ENCODE measurements at places on chromosomes 1 and 21.

DNA sequence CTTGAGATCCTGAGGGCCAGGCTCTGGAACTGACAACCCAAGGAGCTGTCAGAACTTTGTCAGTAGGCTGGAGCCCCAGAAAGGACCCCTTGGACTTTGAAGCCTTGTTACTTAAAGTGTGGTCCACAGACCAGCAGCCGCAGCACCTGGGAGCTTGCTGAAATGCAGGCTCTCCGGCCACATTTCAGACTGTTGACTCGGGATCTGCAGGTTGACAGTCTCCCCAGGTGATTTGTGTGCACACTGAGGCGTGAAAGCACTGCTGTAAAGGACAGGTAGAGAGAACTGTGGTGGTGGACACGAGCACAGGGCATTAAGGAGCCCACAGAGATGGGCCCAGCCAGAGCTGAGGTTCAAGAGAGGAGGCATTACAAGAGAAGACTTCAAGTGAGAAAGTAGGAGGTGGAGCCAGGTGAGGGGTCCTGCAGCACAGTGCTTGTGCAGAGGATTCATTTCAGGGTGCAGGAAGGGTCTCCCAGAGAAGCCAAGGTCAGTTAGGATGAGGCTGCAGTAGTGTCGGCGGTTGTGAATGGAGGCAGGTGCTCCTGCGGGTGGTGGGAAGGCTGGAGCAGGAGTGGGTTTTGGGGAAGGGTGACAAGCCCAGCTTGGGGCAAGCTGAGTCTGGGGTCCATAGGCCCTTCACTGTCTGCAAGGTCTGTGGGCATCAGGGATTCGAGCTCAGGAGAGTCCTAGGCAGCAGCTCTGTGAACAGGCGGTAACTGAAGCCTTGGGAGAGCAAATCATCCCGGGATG is 4.6 kb downstream of the HYI start:
- no peak for DNase-seq

DNA sequence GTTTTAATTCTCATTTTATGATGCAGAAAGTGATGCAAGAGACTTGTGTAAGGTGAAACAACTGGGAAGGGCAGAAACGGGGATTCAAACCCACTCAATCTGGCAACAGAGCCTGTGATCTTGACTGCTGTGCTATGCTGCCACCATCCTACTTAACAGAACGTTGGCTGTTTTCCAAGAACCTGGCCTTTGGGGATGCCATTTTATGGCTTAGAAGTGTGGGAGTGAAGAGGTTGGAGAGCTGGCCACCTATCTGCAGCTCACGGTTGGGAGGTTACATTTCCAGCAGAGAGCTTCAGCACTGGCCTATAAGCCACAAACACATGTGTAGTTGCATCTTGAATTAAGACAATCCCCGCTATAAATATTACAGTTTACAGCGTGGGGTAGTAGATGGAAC is 235.3 kb downstream of the PRDM2 start:
- no peak for DNase-seq

GRCh38 chr21:34004974-34005373 is 68.4 kb upstream of the MRPS6 start:
- no peak for DNase-seq

DNA sequence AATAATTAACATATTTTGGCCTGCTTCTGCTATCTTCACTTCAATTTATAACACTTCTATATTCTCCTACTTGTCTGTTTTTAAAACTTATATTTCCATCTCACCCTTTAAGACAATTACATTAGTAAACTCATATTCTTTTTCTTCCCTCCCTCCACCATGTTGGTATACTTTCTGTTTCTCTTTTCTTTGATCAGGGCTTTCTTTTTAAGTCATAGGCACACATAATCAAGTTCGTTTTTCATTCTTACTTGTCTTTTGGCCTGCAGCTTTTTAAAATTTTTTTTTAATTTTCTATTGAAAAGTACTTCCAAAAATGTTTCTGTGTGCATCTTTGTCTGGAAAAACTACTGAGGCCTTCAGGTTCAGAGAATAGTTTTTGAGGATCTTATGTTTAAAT is 2.3 kb downstream of the PYHIN1 start:
- DNase-seq: no peak

DNA sequence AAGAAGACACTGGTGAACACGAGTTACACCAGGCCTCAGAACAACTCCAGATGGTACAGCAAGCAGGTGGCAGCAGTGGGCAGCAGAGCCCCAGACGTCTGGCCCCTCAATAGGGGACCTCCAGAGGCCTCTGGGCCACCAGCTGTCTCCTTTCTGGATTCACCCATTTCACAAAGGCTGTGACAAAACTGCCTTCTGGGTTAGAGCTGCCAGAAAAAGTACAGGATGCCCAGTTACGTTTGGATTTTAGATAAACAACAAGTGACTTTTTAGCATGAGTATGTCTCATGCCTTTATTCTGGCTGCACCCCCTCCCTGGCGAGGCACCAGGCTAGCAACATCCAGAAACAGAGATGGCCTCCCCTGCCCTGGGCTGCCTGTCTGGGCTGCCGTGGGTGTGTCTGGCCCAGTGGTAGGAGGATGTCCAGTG is 30.1 kb downstream of the ITPKB start:
- no peak for DNase-seq

- DNase-seq: no peak
These were observed 33.2 kb upstream of the FAM163A start for GRCh38 chr1:179709841-179710329.

GRCh38 chr1:11394592-11395245 is 84.2 kb upstream of the DISP3 start:
- DNase-seq: no peak

- DNase-seq: no peak
These were observed 3.8 kb upstream of the SLC30A2 start for GRCh38 chr1:26049531-26050247.

- DNase-seq: no peak
These were observed 9.6 kb downstream of the BCAR3 start for GRCh38 chr1:93672069-93672468.

DNA sequence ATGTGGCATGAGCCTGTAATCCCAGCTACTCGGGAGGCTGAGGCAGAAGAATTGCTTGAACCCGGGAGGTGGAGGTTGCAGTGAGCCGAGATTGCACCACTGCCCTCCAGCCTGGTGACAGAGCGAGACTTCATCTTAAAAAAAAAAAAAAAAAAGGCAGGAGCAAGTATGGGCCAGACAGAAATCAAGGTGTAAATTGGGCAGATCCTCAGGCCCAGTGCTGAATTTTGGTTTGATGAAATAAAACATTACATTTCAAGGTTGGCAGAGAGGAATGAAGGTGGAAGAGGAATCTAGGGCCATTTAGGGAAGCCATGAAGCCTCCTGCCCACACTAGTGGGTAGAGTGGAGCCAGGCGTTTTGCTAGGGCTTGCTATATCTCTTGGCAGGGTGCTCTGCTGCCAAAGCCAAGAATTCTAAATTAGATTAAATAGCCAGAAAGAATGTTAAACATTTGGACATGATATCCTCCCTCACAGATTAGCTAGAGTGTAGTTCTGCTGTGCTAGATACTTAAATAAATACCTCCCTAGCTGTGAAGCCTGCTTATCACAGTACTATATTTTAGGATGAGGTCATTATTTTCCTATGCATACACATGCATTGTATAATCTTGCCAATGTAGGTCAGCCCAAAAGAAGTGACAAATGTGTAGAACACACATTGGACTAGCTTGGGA is 16.6 kb upstream of the LGALS8 start:
- DNase-seq: no peak

GRCh38 chr1:40923511-40924020 is 55.9 kb upstream of the CTPS1 start:
- no peak for DNase-seq

GRCh38 chr1:109935451-109935900 is 24.8 kb downstream of the CSF1 start:
- DNase-seq: no peak

GRCh38 chr1:245301162-245301580 is 146.4 kb downstream of the KIF26B start:
- DNase-seq: no peak

- no peak for DNase-seq
These were observed 84.8 kb downstream of the KCNJ15 start for GRCh38 chr21:38341546-38342012.

DNA sequence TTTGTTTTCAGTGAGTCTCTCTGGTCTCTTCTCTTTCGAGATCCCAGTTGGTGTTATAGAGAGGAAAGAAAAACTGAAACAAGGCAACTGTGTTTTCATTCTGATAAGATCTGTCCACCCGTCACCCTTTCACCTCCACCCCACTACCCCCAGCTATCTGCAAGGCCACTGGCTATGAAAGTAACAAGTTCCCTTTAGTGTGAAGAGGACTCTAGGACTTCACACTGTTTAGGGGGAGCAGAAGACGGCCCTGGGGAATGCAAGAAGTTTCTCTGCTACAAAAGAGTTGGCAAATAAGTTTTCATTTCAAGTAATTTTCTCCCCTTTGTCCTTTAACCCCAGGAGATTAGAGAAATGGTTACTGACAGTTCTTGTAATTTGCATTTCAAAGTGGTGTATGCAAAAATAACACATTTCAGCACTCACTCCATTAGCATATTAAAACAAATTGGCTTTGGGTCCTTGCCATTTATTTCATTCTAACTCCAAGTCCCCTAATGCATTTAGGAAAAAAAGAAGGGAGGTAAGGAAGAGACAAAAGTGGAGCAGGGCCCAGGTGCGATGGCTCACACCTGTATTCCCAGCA is 79.6 kb upstream of the PPM1J start:
- no peak for DNase-seq

DNA sequence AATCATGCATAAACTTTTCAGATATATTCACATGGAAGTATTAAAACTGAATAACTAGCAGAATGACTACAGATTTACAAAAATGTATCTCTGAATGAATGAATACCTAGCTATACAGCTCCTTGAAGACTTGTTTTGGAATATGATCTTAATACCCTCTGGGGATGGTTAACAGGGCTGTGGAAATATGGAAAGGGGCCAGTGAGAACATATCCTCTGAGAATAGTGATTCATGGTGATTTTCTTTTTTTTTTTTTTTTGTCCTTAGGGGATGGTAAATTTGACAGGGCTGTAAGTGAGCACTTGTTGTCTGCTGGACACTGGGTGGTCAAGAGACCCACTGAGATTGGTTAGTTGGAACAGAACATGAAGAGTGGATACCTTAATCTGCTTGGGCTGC is 80.7 kb upstream of the HP1BP3 start:
- DNase-seq: no peak

DNA sequence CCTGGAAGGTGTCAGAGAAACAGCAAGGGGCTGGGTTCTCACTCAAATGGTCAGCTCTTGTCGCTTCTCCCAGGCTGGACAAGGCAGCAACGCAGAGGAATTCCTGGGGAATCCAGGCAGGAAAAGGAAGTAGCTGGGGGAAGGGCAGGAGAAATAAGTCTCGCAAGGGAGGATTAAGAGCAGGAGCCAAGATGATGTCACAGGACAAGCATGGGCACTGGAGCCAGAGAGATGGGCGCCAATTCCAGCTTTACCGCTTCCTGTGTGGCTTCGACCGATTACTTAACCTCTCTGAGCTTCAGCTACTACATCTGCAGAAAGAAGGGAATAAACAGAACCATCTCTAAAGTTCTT is 70.5 kb downstream of the SSBP3 start:
- peak; percentile 76 for DNase-seq

GRCh38 chr1:206824331-206824730 is 41.1 kb upstream of the IL20 start:
- DNase-seq: no peak

- DNase-seq: no peak
These were observed 5.7 kb upstream of the TNFRSF8 start for GRCh38 chr1:12057382-12057781.

DNA sequence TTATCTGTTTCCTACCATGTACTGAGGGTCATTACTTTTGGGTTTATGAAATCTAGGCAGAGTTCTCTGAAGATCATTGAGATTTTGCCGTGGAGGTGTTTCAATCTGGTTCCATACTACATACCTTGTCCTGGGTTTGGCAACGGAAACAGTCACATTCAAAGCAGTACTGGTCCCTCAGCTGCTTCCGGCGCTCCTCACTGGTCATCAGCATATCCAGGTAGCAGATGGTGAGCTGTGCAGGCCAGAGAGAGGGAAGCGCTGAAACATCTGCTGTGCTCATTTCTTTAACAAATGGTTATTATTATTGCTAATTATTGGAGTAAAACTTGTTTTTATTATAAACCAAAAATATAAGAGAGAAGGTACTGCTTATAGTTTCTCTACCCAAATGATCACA is 591.7 kb downstream of the SMYD3 start:
- no peak for DNase-seq

- DNase-seq: no peak
These were observed 1.6 kb upstream of the EFNA1 start for GRCh38 chr1:155125946-155126555.

GRCh38 chr1:246933893-246934292 is 2.1 kb upstream of the AHCTF1 start:
- no peak for DNase-seq

DNA sequence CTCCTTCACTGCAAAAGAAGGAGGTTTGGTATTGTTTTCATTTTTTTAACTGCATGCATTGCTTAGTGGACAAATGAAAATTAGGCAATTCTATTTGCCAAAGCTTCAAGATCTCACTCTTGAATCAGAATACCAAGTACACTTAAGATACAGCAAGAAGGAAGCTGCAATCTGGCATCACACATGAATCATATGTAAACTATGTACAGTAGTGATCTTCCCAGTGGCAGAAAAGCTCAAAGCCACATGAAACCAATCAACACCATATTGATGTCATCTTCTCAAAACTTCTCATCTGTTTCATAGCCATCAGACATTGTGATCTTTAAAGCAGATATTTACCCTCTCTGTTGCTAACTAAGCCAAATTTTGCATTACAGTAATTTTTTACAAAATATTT is 550.1 kb downstream of the LTN1 start:
- no peak for DNase-seq

DNA sequence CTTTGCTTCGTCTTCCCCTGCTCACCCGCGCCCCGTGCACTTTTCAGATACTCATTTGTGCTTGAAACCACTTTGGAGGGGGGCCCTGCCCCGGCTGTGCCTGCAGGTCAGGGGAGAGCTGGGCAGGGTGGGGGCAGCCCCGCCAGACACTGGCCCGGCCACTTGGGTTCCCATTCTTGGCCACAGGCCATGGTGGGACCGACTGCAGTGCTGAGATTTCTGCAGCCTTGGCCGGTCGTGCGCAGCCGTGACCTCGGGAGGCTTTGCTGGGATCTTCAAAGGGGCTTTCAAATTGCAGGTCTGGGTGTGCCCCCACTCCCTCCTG is 54.5 kb upstream of the TTC34 start:
- no peak for DNase-seq

DNA sequence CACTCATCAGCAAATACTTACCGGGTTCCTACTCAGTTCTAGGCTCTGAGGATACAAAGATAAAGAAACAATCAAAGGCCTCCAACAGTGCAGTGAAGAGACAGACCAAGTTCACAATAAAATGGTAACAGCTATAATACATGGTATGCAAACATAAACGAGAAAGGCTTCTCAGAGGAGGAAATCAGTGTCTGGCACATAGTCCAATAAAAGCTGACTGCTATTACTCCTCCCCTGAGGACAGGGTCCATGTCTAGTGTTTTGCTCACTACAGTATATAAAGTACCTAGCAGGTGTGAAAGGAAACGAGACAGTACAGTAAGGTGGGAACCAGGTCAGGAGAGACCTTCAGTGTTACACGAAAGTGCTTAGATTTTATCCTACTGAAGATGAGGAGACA is 4.3 kb downstream of the RBM34 start:
- no peak for DNase-seq

GRCh38 chr1:84286071-84286470 is 15.4 kb upstream of the SAMD13 start:
- DNase-seq: no peak

Measured in BJ (cell line).